Activated T-helper 1 cell treated with anti-CD3 and anti-CD28 coated beads, Interleukin-12 subunit alpha, Interleukin-12 subunit beta, Interleukin-2, Interleukin-4 antibody, amounts not matched to agents 30 ng/mL and 10 ng/mL and 1 ng/mL, durations not matched to agents 14 hours and 24 hours and 36 hours (primary cell): ENCODE measurements at places on chromosomes 2 and 18. TPM values are rescaled to one million over a fixed set of nuclear protein-coding genes. Genes with fewer than 3 reads are reported as not detected.
A peak's percentile ranks its signal among the peaks of the same experiment; 100 is the strongest.

The CIDEA gene
- not detected in 2 replicates for total RNA-seq

The SLC19A3 gene
- total RNA-seq = not detected in 2 replicates

The LOXHD1 gene
- not detected in 2 replicates for total RNA-seq

The IGFBP2 gene
- 11.1 and 12.3 TPM in 2 replicates for total RNA-seq

The RUFY4 gene
- 0.64 and 0.67 TPM in 2 replicates for total RNA-seq

The PLGLB2 gene
- total RNA-seq = 2.3 and 2.8 TPM in 2 replicates

The HOXD13 gene
- total RNA-seq = not detected in 2 replicates

The CRYBA2 gene
- 0.36 TPM in 1 of 2 replicates, not detected in the other for total RNA-seq

GRCh38 chr2:152097801-152098495, 896 bp downstream of the CACNB4 start:
- H3K36me3 ChIP-seq = no peaks in the 10 kb centered on the region
- H3K27ac ChIP-seq = no peak overlapping the region
- peak overlapping the region; percentile 61 for H3K4me3 ChIP-seq
- H3K4me1 ChIP-seq = peaks cover 18% of the 10 kb centered on the region

GRCh38 chr2:133839677-133840076, 271.4 kb upstream of the NCKAP5 start:
- no peaks in the 10 kb centered on the region for H3K36me3 ChIP-seq
- H3K4me3 ChIP-seq = no peak overlapping the region
- no peaks in the 10 kb centered on the region for H3K27me3 ChIP-seq
- no peaks in the 10 kb centered on the region for H3K4me1 ChIP-seq

DNA sequence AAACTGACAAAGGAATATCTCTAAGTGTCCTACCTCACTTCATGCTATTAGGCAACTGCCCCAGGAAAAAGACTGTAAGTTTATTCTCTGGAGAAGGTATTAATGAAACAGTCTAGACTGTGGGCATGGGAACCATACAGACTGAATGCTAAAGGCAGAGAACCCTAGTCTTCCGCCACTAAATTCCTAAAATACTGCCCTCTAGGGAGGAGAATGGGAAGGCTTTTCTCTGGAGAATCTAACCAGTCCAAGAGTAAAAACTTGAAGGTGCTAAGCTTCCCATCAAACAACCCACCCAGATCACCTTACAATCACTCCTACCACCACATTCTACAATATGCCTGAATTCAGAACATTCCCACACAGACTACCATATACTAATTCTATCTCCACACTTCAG, 3.4 kb downstream of the SRBD1 start:
- H3K4me1 ChIP-seq = peaks cover 27% of the 10 kb centered on the region
- no peak for DNase-seq
- no peak overlapping the region for H3K27ac ChIP-seq
- H3K36me3 ChIP-seq = peaks cover 10% of the 10 kb centered on the region
- H3K27me3 ChIP-seq = no peaks in the 10 kb centered on the region
- no peak overlapping the region for H3K4me3 ChIP-seq

GRCh38 chr2:199216253-199216652, 241.5 kb downstream of the SATB2 start:
- DNase-seq = no peak
- H3K4me3 ChIP-seq = no peak overlapping the region
- no peaks in the 10 kb centered on the region for H3K27me3 ChIP-seq
- no peaks in the 10 kb centered on the region for H3K4me1 ChIP-seq
- no peaks in the 10 kb centered on the region for H3K36me3 ChIP-seq
- no peak overlapping the region for H3K27ac ChIP-seq

DNA sequence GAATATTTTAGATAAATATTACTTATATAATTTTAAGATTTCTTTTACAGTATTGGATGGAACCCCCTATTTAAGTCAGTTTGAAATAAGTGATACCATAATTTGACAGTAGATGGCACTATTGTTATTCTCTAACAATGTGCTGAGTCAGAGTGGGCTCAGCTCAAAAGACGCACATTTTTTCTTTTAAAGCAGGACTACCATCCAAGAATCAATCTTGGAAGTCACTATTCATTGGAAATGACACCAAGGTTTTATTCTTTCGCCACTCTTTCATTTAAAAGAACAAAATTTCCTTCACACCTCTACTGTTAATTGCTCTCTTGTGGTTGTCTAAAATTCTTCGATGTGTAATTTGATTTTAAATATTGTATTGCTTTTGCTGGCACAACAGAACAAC, 32.6 kb upstream of the SPAG16 start:
- no peak for DNase-seq
- no peak overlapping the region for H3K4me3 ChIP-seq
- H3K27me3 ChIP-seq = peaks cover 4% of the 10 kb centered on the region
- no peak overlapping the region for H3K27ac ChIP-seq

GRCh38 chr2:196592331-196592910, 47.1 kb upstream of the CCDC150 start:
- peak overlapping the region; percentile 78 for H3K4me3 ChIP-seq
- no peaks in the 10 kb centered on the region for H3K36me3 ChIP-seq
- H3K4me1 ChIP-seq = no peaks in the 10 kb centered on the region
- H3K27ac ChIP-seq = no peak overlapping the region

DNA sequence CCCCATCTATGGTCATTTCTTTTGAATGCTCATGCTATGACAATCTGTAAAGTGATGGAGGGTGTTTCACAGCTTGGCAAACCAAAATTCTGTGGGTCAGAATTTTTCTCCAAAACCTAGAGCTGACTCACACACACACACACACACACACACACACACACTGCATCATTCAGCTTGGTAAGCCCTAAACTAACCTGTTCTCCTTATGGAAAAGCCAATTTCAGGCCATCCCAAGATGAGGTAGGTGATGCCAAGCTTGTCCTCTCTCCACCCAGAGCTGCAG, 45.0 kb upstream of the NRP2 start:
- no peaks in the 10 kb centered on the region for H3K27me3 ChIP-seq
- no peaks in the 10 kb centered on the region for H3K36me3 ChIP-seq
- DNase-seq = no peak
- peaks cover 17% of the 10 kb centered on the region for H3K4me1 ChIP-seq

- no peak for DNase-seq
- no peaks in the 10 kb centered on the region for H3K36me3 ChIP-seq
- no peak overlapping the region for H3K27ac ChIP-seq
- no peak overlapping the region for H3K4me3 ChIP-seq
- no peaks in the 10 kb centered on the region for H3K4me1 ChIP-seq
These were observed 6.3 kb upstream of the EMILIN2 start for GRCh38 chr18:2840521-2840920.

DNA sequence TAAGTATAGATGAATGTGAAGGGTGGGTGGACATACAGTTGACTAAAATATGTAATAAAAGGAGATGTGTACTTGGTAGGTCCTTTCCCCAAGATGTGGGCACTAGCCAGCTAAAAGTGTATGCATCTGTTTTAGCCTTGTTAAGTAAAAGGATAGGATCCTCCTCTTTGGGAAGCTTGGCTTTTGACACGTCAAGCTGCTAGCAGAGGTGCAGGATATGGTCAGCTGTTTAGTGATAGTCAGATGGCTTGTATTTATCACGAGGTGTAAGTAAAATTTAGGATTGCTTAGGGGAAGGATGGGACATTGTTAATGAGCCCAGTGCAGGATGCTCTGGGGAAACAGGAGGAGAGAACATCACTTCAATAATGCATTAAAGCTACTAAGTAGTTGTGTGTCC, 1.5 kb downstream of the MFSD6 start:
- H3K27me3 ChIP-seq = no peaks in the 10 kb centered on the region
- H3K36me3 ChIP-seq = peaks cover 12% of the 10 kb centered on the region
- peak overlapping the region; percentile 90 for H3K4me3 ChIP-seq

DNA sequence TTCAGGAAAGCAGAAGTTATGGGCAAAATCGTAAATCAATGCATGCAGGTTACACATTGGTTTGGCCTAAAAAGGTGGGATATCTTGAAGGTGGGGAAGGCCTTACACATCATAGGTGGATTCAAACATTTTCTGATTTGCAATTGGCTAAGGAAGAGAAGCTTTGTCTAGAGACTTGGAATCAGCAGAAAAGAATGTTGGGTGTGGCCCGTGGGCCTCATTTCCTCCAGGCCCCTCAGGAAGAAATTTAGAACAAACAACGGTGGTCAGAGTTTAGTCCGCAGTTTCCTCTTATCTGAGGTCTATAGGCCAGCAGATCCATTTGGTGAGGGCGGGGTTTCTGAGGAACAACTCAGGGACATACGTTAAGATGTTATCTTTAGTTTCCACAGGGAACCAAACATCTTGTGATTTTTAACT, 50.9 kb upstream of the AFF3 start:
- DNase-seq = no peak
- H3K4me3 ChIP-seq = no peak overlapping the region
- H3K4me1 ChIP-seq = no peaks in the 10 kb centered on the region

DNA sequence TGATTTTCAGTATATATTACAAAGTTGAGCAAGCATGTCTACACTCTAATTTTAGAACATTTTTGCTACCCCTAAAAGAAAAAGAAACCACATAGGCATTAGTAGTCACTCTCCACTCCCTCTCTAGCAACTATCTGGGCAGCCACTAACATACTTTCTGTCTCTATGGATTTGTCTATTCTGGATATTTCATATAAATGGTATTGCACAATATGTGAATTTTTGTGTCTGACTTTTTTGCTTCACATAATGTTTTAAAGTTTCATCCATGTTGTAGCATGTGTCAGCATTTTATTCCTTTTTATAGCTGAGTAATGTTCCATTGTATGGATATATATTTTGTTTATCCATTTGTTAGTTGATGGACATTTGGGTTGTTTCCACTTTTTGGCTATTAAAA, 232.5 kb upstream of the CTAGE1 start:
- no peak overlapping the region for H3K27ac ChIP-seq
- no peak overlapping the region for H3K4me3 ChIP-seq
- DNase-seq = no peak
- no peaks in the 10 kb centered on the region for H3K27me3 ChIP-seq

DNA sequence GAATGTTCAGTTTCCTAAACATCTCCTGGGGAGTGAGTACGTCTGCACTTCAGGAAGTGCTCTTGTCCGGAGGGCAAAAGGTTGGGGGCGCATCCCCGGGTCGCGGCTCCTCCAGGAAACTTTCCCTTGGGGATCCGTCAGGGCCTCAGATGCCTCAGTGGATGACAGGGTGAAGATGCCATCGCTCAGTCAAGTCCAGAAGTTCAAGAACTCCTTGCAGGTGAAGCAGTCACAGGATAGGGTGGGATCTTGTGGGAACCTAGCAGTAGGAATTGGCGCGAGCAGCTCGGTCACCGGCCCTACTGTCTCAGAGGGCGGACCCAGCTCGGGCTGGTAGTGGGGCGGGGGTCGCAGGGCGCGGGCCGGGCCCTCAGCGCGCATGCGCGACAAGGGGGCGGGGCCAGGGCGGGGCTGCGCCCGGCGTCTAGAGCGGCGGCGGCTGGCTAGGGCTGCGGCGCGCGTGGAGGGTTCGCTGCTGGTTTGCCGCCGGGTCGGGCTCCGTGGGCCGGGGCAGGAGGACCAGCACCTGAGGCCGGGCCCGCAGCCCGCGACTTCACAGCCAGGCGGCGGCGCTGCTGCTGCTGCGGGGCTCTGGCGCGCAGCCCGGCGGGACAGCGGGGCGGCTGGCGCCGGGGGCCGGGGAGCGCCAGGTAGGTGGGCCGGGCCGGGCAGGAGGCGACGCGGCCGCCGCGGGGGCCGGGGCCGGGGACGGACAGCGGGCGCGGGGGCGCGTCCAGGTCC, at the start of gene INPP4A:
Gene INPP4A (plus strand): TSS at position 423 of the 741 bp plus-strand sequence. CDS start 75,191 bp downstream, outside the sequence.
- peak within 1 kb of the TSS; percentile 93 for H3K27ac ChIP-seq
- H3K4me1 ChIP-seq = peaks cover 56% of the 10 kb centered on the region
- DNase-seq = peak; percentile 71
- H3K27me3 ChIP-seq = no peaks in the 10 kb centered on the region
- H3K4me3 ChIP-seq = peak within 1 kb of the TSS; percentile 95

DNA sequence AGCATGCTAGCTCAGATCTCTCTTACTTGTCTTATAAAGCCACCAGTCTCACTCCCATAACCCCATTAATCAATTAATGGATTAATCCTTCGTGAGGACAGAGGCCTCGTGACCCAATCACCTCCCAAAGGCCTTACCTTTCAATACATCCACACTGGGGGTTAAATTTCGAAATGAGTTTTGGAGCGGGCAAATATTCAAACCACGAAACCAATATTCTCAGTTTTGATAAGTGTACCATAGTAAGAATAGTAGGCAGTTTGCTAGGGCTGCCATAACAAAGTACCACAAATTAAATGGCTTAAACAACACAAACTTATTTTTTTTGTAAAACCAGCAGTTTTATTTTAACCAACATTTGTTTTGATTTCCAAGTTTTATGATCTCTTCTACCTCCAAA, 15.2 kb downstream of the HIBCH start:
- no peaks in the 10 kb centered on the region for H3K27me3 ChIP-seq
- H3K36me3 ChIP-seq = peaks cover 32% of the 10 kb centered on the region
- DNase-seq = no peak
- H3K4me3 ChIP-seq = no peak overlapping the region

DNA sequence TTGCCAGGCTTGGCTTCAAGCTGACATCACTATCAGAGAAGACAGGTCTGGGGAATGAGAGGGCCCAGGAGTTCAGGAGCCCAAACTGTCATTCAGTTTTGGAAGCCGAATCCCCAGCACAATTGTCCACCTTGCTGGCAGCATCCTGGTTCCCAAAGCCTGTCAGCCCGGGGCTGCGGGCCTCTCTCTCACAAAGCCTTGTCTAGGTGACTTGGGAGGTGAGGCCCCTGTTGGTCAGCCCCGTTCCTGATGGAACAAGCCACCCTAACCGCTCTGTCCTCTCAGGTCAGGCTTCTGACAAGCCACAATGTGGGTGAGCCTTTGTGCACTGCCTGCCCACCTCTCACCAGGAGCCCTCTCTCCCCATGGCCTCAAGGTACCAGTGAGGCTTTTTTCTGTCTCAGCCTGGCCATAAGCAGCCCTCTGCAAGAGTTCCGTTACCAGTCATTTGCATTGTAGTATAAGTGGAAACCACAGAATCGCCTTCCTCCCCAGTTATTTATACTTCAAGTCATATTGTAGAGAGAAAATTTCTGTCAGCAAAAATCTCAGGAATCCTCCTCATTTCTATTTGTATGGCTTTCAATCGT, 100.6 kb downstream of the MSH2 start:
- DNase-seq = no peak
- H3K27me3 ChIP-seq = no peaks in the 10 kb centered on the region
- H3K4me3 ChIP-seq = no peak overlapping the region
- peaks cover 11% of the 10 kb centered on the region for H3K36me3 ChIP-seq
